ENCODE measurements at places on chromosomes 6 and 20. TPM values are rescaled to one million over a fixed set of nuclear protein-coding genes. Genes with fewer than 3 reads are reported as not detected.

Gene CD109
- total RNA-seq = 0.27 TPM

Gene SHLD1
- total RNA-seq = 8.5 TPM

Gene PSMB9
- total RNA-seq = not detected

Gene PLCB4
- total RNA-seq = 17.2 TPM

Gene OR12D3
- not detected for total RNA-seq

Gene TRIM31
- total RNA-seq = not detected

Gene SLC2A10
- 16.1 TPM for total RNA-seq

Gene MDFI
- total RNA-seq = 59.4 TPM

Gene GMNN
- 65.4 TPM for total RNA-seq

Gene STX11
- total RNA-seq = not detected

Gene BPI
- total RNA-seq = not detected

Gene TRIM10
- not detected for total RNA-seq

Gene IL17A
- not detected for total RNA-seq

Gene CTAGE9
- not detected for total RNA-seq

Gene RAB44
- total RNA-seq = not detected

Gene BEND3
- 22.4 TPM for total RNA-seq

Gene TAF8
- total RNA-seq = 38.9 TPM

Data from progenitor cell of endocrine pancreas (in vitro differentiated cells).